ENCODE measurements at places on chromosomes 5 and 9.

- DNase-seq = no peak
Observed at GRCh38 chr5:141915881-141916336, 7.8 kb upstream of the DELE1 start.

DNA sequence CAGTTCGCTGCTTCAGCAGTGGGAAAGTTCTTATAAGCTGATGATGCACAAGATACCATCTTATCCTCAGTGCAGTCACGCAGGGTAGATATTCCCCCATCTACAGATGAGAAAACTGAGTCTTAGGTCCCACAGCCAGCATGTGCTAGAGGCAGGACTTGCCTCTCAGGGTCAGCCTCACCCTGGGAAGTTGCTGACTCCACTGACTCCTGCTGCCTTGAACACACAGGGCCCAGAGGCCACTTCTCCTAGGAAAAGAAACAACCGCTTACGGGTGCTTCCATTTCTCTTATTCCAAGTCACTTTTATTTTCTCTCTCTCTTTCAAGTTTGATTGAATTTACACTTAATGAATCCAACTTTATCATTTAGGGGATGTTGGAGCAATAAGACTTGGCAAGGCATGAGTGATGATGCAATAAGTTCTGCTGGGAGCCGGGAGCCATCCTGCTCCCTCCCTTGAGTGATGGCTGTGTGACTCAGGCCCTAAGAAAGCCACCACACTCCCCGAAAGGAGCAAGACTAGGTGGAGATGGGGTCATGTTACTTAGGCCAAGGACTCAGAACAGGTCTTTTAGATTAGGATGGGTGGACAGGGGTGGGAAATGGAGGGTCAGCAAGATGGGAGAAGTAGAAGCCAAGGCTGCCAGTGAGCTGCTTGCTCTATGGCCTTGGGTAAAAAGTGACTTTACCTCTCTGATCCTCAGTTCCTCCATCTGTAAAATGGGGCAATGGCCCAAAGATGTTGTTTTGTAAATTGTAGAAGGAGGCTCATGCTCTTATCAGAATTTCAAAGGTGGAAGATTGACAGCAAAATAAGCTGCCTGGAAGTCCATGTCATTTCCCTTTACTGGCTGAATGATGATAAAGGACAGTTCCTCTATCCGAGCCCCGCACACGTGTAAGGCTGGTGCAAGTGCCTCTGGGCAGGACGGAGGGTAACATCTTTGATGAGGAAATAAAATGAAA, 67.4 kb upstream of the ZNF618 start:
- no peak for DNase-seq

GRCh38 chr5:10581424-10581748, 17.5 kb downstream of the ANKRD33B start:
- DNase-seq = no peak

DNA sequence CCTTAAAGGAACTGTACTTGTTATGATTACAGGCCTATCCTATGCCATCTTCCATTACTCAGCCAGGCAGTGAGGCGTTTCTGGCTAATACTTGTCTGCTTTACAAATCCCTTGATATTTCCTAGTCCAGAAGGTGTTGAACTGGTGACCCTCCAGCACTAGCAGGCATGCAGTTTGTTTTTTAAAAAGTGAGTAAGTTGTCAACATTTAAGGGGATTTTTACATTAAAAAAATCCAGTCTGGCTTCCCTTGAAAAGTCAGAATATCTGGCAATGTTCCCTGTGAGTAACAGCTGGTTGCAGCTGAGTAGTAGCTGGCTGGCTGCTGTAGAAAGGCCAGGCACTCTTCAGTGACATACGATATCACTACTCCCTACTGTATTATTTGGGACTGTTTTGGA, 21.8 kb downstream of the GRIN3A start:
- DNase-seq = no peak

DNA sequence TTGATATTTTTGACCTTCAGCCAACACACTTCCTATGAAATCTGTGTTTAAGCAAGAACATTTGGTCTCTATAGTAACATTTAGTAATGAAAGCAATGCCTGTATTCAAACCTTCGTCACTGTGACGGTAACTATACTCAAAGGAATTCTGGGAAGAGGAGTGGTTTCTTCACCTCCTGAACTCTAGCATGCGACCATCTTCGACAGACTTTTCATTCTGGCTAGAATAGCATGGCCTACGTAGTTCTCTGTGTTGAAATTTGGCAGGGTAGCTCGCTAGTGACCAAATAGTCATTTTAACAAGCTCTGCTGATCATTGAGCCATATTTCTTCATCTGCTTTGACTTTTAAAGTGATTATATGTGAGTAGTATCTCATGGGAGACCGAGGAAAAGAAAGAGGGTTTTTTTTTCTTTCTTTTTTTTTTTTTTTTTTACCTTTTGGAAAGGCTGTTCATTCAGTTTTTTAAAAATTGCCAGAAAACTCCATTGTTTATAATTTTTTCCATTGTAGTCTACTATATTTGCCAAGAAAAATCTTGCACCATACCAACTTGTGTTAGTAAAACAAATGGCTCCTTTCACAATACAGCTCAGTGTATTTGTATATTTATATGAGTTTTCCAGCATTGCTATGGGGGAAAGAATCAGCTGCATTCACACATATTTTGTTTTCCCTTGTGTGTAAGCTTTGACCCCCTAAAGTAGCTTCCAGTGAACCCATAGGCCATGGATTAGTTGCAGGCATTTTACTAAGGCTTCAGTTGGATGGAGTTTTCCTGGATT, 166.8 kb downstream of the NNT start:
- no peak for DNase-seq

GRCh38 chr5:151028717-151029116, 8.3 kb downstream of the GPX3 start:
- no peak for DNase-seq

GRCh38 chr5:133781436-133782225, 169.3 kb upstream of the FSTL4 start:
- no peak for DNase-seq

DNA sequence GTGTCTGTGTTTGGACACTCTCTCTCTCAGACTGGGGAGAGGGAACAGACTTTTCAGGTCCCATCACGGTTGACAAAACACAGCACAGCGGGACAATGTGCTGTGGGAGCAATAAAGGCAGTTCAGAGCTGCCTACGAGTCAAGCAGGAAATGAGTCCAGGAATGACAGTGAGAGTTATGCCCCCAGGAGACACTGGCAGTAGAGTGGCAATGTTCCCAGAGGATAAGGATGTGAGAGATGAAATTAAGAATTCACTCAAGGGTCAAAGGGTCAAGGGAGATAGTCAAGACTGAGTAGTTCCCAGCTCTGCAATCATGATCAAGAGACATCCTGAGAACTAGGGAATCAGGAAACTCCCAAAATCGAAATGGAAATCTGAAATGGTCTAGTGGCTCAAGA, 156.1 kb downstream of the LURAP1L start:
- no peak for DNase-seq

- no peak for DNase-seq
Observed at GRCh38 chr5:173645437-173645807, 29.0 kb upstream of the BOD1 start.

GRCh38 chr5:112492291-112492690, 73.2 kb upstream of the EPB41L4A start:
- DNase-seq = no peak

DNA sequence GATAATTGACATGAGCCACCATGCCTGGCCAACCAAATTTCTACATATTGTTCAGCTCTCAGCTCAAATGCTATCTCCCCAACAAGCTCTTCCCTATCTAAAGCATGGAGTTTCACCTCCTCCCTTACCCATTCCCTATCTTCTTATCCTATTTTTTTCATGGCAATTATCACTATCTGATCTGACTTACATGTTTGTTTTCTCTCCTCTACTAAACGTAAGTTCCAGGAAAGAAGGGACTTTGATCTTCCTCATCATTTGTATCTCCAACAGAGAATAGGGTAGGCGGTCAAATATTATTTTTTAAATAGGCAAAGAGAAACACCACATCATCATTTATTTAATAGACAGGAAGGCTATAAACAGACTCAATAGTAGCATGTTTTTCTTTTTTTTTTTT, 130.2 kb downstream of the DCP2 start:
- DNase-seq = no peak

DNA sequence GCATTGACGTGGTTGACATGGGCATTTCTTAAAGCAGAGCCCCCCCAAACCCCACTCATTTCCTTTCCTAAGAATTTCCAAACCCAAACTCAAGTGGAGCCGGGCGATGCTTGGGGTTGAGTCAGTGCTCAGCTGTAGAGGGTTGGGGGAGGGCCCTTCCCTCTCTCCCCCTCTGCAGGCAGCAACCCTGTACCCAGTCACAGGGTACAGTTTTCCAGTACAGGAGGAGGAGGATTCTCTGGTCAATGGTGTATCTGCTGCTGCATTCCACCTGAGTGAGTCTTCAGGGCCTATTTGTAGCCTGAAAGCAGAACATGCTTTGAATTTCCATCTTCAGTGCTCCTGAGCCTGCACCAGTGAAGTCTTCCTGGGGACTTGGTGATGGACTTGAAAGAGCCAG, 55.8 kb downstream of the ENTREP1 start:
- DNase-seq = no peak

- DNase-seq = no peak
Observed at GRCh38 chr5:135976216-135976615, 21.4 kb upstream of the LECT2 start.

- no peak for DNase-seq
Observed at GRCh38 chr5:164336906-164337305, 831.5 kb downstream of the MAT2B start.

DNA sequence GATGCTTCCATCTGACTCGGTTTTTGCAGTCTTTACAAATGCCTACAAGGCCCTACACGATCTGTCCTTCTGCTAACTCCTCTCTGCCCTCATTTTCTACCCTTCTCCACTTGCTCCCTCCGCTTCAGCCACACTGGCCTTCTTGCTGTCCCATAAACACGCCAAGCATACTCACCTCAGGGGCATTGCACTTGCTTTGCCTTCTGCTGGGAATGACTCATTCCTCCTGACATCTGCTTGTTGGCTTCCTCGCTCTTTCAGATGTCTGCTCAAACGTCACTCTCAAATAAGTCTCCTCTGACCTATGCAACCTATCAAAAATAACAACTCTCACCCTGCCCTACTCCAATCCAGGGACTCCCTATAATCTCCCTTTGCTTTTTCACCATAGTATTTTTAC, 28.2 kb downstream of the CDC25C start:
- no peak for DNase-seq

DNA sequence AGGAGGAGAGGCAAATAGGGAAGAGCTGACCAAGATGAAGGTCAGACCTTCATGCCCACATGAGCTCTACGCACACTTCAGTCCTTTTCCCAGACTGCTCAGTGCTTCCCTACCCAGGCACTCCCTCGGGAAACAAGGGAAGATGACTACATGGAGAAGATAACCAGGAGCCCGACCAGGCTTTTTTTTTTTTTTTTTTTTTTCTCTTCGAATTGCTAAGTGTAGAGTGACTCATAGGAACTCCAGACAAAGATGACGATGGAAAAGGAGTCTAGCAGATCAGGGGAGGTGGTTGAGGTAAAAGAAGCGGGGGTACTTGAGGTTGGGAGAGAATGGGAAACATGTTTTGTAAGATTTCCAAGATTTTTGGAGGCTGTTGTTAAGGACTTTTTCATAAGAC, 526.1 kb downstream of the BNC2 start:
- no peak for DNase-seq

DNA sequence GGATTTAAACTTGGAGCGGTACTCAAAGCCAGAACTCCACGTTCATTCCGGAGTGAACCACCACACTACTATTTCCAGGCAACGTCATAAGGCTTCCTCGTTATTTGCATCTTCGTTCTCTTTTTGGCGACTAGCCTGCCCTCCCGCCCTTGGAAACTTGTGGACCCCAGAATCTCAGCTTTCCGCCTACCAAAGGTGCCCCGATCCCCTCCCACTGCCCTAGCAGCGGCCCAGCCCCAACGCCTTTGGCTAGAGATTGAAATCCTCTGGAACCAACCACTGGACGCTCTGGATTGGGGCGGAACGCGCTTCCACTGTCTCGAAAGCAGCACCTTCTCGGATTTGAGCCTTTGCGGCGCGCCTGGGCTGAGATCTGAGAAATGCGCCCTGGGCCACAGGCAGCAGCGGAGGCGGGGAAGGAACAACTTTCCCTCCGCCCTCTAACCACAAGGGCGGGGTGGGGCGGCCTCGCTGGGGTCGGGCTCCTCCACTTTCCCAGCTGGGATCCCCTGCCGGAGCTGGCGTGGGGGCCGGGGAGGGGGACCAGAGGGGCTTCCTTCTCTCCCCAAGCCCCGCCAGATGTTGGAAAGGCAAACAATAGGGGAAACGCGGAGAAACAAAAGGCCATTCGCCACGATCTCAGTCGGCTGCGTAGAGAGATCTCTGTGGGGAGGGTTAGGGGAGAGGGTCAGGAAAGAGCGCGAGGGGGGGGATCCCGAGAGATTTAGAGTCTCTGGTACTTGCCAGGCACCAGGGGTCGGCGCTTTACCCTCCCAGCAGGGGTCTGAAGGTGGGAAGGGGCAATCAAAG, 1.3 kb downstream of the MOB3B start:
- peak; percentile 16 for DNase-seq

DNA sequence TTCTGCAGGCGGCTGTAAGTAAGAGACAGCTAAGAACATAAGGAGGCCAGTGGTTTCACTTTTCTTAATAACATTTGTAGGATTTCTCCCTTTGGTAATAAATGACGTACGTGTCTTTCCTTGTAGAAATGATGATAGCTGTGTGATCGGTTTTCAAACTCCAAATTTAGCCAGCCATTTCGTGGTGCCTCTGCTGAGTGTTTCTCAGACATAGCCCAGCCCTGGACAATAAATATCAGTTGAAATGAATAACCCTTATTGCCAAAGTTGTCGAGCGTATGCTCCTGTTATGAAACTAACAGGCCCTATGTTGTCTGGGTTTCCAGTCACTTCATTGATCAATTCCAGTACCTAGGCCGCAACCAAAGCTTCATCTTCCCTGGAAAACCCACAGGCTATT, 75.0 kb upstream of the MSX2 start:
- no peak for DNase-seq

GRCh38 chr5:93206203-93206602, 374.8 kb downstream of the NR2F1-AS1 start:
- no peak for DNase-seq

GRCh38 chr5:113213551-113214425, 221.0 kb downstream of the TSSK1B start:
- DNase-seq = no peak

- no peak for DNase-seq
Observed at GRCh38 chr9:34163434-34163833, 15.4 kb upstream of the UBAP1 start.

DNA sequence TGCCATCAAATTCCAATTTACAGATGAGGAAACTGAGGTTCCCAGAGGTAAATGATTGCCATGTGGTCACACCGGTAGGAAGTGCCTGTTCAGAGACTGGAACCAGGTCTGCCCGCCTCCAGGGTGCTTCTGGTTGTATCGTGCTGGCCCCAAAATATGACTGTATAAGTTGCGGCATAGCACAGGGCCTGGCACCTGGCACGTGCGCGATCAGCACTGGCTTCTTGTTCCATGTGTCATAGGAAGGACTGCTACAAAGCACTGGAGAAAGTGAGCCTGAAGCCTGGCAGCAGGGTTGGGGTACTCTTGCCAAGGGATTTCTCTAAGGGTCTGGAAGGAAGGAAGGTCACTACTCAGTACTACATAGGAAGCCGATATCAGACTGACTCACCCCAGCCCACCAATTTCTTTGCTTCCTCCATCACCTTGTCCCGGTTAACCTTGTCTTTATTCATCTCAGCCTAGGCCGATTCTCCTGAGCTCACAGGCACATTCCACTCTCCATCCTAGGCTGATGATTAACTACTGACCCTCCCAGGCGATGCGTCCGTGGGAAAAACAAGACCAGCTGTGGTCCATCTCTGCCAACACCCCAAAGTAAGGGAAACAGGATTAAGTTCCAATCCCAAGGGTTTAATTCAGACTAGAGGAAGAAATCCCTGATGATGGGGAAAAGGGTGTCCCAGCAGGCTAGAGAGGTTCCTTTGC, 1.8 kb downstream of the HRH2 start:
- no peak for DNase-seq
